NCI-H345 (cell line): ENCODE measurements at places on chromosomes 12 and 14.
A peak's percentile ranks its signal among the peaks of the same experiment; 100 is the strongest.

DNA sequence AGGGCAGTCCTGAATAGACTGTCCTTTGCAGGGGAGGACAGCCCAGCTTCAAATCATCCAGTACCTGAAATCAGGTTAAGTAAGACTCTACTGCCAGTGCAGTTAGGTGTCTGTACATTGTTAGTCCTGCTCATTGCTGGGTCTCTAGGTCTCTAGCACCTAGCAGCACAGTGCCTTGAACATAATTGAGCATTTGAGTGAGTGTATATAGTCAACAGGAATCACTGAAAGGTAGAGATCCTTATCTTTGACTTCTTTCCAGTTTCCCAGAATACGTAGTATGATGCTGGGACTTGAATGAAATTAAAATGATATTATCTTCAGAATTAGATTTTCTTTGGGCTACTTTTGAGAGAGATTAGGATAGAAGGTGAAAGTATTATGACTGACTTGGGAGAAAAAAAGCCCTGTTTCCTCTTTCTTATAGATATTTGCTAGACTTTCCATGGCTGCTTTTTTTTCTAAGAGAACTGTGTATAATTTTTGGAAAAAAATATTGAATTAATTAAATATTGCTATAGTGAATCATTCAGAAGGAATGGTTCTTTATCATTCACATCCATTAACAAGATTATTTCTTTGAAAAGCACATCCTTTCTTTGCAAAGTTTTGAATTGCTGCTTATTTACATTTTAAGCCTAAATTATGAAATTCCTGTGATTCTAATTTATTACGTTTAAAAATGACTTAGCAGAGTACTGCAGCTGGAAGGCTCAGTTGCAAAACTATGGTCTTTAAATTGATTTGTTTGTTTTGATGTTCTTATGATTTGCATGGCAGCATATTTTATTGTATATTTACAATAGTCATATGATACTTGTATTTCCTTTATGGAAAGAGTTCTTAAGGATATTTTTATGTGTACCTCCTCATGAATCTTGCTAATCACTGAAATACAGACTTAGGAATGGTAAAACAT is 51.6 kb downstream of the PPP4R4 start:
- no peak for DNase-seq

DNA sequence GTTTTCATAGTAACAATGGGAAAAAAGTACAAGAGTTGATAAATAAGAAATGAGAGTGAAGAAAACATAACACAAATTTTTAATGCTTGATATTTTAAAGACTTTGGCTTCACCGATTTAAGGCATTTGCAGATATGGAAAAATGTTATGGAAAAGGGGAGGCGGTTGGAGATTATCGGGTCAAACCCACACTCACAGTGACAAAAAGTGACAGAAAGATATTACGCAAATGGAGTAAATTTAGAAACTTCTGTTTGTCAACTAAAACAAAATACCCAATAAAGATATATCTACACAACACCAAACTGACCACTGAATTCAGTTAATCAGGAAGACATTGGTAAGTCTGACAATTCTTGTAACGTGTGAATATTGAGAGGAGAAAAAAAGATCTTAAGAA is 2.5 kb downstream of the PPP1R12A start:
- no peak for DNase-seq

GRCh38 chr12:4273652-4274395 is at the start of gene CCND2:
CCND2 (plus strand) TSS chr12:4273762; CDS start chr12:4274041, 279 bp downstream.
- DNase-seq: peak; percentile 33

DNA sequence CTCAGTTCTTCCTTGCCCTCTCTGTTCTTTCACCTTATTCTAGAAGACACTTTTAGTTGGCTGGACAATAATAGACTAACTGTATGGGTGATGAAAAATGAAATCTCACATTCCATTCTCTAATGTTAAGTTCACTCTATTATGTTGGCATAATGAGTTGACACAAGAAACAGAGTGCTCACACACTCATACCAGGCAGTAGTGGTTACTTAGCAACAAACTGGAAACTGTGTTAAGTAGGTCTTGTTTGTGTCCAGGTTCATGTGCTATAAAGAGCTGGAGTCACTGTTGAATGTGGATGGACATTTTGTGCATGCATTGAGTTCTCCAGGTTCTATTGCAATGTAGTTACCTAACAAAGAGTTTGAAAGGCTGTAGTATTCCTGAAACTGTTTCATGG is 16.9 kb upstream of the PPP4R4 start:
- DNase-seq: peak; percentile 40

DNA sequence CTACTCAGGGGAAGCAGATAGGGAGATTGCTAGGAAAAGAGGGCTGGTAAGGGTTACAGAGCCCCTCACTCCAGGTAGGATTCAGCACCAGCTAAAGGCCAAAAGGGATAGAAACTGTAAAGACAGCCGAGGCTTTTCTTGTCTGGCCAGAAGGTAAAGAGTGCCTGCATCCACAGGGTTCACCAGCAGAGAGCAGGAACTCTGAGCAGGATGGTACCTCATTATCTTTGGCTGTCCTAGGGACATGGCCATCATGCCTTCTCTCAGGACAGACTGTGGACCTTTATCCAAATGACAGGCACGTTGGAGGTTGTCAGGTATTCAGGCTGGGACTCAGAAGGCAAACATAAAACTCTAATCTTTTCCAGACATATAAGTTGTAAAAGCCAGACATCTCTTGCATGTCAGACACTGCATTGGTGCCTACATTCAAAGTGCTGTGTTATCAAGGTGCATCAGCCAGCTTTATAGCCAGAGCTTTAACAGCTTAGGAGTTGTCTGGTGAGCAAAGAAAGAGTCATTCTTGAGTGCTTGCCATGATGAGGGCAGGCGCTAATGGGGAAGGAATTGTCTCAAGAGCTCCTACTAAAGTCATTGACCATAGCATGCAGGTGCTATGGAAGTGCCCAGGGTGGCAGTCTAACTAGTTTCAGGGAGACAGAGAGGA is 89.5 kb downstream of the PELI2 start:
- DNase-seq: peak; percentile 43

DNA sequence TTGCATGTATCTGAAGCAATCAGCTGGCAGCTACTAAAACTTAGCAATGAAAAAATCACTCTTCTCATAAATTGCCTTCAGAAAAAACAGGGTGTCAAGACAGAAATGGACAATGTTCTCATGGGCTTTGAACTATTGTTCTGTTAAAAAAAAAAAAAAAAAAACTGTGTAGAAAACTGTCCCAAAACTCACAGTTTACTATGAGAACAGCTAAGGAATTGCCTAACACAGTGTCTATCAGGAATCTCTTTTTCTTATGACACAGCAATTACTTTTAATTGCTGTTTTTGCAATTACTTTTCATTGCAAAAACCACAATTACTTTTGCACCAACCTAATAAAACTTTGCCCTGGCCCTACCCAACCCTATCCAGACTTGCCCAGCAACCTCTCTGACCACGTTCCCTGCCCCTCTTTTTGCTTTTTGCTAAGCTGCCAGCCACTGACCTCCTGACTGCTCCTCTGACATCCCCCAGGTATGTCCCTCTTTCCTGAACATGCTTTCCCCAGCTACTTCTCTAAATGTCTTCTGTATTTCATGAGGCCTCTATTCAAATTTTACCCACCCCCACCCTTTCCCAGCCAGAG is 68.0 kb upstream of the SLCO1C1 start:
- DNase-seq: no peak

DNA sequence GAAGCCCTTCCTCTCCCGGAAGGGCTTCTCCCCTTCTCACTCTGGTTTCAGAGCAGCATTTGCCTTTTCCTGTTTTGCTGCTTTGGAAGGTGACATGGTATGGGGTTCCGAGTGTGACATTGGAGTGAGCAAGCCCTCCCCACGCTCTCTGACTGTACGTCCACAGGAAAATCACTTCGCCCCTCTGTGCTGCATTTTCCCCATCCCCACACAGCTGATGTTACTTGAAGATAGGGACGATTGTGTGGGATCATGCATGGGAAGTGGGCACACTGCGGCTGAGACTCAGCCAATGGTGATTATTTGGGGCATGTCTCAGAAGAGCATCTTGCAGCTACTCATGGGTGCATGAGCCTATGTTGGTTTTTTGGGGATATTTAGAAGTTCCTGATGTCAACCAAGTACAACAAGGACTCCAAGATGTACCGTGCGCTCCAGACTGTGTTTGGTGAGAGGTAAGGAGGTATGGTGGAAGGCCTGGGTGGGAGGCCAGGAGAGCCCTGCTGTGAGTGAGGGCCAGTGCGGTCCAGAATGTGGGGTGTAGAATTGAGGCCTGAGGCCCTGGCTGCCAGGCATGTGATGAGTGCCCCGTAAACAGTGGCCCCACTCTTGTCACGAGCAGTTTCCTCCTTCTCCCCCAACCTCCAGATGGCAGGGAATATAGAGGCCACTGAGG is 15.1 kb downstream of the CYP46A1 start:
- DNase-seq: no peak

- DNase-seq: peak; percentile 61
Measured at GRCh38 chr12:121334513-121335343, 17.5 kb downstream of the ANAPC5 start.

- peak; percentile 54 for DNase-seq
Measured at GRCh38 chr12:78864870-78865463, 393 bp downstream of the SYT1 start.

DNA sequence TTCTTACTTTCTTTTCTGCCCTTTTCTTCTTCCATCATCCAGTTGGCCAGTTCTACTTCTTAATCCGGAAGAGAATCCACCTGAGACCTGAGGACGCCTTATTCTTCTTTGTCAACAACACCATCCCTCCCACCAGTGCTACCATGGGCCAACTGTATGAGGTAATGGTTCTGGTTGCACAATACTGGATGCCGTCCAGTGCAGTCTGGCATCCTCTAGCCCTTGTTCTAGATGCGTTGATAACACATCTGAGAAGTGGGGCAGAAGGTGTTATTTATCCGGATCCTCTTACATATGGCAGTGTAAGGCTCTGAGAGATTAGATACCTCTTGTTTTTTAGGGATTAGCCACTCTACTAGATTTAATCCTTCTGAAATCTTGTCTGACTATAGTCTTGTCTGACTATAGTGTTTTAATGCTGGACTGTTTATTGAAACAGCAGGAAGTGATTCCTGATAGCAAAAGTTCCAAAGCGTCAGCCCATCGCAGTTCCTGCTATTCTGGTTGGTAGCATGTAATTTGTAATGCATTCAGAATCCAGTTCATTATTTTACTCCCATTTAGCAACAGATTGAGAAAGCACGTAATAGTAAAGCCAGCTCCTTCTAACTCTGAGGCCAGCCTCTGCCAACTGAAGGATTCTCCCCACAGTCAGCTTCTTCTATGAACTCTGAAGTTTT is 7.9 kb downstream of the GABARAPL1 start:
- no peak for DNase-seq

- no peak for DNase-seq
Measured at GRCh38 chr14:63996016-63996415, 143.2 kb downstream of the SYNE2 start.

DNA sequence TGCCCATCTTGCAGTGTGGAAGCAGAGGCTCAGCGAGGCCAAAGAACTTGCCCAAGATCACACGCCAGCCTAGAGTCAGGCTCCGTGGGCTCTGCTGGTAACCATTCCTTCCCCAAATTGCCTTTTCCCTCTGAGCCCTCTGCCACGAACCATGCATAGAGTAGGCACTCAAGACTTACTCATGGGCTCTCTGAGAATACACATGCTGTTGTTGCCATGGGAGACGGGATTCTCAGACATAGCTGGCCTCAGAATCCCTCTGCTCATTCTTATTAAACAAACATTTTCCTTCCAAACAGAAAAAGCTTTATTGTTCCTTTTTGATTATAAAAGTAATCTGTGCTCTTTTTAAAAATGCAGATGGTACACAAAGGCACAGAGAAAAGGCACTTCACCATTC is 52.5 kb upstream of the WSCD2 start:
- no peak for DNase-seq

DNA sequence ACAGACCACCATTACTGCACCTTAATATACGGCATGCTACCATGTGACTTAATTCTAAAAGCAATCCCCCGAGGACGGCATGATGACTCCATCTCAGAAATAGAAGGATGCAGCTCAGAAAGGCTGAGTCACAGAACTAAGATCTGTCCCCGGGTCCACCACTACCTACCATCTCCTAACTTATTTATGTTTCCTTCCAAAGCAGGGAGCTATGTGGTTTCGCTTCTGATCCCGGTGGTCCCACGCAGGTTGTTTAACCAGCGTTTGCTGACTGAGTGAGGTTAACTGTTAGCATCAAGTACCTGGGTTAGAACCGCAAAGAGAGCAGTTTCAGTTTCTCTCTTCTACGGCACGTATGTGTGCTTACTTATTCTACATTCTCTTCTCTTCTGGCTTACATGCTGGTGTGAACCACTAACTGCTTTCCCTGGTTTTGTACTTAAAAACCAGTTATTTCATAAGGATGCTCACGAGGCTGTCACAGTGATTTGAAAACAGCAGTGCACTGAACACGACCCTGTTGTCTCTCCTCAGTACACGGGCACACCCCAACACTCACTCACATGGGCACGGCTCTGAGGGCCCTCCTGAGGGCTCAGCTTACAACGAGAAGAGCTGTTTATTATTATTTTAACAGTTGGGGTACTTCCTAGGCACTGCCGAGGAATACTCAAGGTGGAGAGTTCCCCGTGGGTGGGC is 66.7 kb downstream of the CCDC88C start:
- DNase-seq: no peak

GRCh38 chr12:51430196-51430895 is 5.7 kb downstream of the SLC4A8 start:
- DNase-seq: peak; percentile 66

DNA sequence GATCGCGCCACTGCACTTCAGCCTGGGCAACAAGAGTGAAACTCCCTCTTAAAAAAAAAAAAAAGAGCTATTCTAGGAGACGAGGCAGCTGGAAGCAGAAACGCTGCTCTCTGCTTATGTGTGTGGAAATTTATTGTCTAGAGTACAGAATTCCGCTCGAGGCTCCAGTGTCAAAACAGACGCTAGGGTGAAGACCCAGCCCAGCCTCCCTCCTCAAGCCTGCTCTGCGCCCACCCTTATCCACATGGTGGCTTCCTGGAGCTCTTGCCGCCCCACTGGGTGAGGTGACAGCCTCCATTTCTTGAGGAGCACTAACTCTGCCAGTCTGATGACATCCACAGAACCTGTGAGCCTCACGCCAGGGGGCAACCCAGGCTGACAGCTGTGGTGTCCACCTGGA is 49.5 kb upstream of the DLK1 start:
- DNase-seq: no peak

GRCh38 chr12:67792185-67792584 is 143.6 kb downstream of the DYRK2 start:
- DNase-seq: no peak

- DNase-seq: no peak
Measured at GRCh38 chr12:27979145-27979544, 6.6 kb upstream of the PTHLH start.

DNA sequence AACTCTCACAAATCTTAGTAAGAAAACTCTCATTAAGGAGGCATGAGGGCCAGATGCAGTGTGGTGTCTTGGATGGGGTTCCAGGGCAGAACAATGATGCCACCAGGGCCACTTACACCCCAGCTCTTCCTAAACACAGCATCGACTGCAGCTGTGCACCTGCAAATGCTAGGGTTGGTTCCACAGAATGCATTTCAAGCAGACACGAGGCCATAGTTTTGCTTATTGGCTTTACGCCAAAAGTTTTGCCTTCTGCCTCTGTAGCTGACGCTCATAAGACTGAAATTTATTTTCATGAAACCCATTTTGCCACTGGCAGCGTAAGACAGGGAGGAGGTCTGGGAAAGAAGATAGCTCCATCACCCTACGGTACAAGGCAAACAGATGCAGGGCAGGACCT is 179.0 kb downstream of the RIMBP2 start:
- peak; percentile 36 for DNase-seq
